Lower lobe of right lung (tissue), 2 donors: ENCODE measurements at places on chromosomes 5 and 9. TPM values are rescaled to one million over a fixed set of nuclear protein-coding genes. Genes with fewer than 3 reads are reported as not detected.

Gene FABP6
- 4.9 TPM for total RNA-seq

Gene SOWAHA
- total RNA-seq, result 0.18 TPM

Gene GABRA6
- total RNA-seq, result not detected

DNA sequence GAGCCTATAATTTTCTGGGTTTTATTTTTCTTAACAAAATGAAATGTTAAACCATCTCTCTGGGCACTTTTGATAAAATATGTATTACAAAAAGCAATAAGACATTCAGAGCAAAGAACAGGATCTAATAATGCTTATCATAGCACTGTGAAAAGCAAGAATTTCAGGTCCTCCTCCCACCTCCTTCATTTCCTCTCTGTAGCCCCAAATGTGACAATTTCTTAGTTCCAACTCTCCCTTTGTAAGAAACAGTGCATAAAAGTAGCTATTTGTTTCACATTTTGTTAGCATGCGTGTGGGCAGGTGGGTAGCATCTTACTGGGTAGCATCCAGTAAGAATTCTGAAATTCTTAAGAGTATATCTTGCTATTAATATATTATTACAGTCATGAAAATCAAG lies 130.9 kb upstream of the RASA1 start:
- no peak overlapping the region for H3K27ac ChIP-seq
- DNase-seq, result no peak
- H3K4me1 ChIP-seq, result no peaks in the 10 kb centered on the region
- H3K36me3 ChIP-seq, result no peaks in the 10 kb centered on the region
- H3K4me3 ChIP-seq, result no peak overlapping the region

Gene IL31RA
- not detected for total RNA-seq

Gene CYLC2
- not detected for total RNA-seq

DNA sequence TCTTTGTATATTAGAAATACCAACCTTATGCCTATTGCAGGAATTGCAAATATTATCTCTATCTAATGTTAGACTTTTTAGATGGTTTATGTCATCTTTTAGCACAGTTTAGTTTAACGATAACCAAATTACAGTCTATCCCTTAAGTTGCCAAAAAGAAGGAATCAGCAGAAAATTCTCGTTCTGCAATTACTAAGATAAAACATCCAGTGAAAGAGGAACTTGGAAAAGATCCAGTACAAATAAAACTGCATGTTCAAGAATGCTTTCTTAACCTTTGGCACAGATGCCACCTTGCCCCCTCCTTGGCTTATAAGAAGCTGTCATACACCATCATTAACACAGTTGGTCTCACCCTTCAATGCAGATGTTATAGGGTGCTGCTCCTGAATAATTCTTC lies 124.0 kb downstream of the SEMA5A start:
- no peak for DNase-seq
- H3K27me3 ChIP-seq, result no peaks in the 10 kb centered on the region
- no peaks in the 10 kb centered on the region for H3K4me1 ChIP-seq
- H3K36me3 ChIP-seq, result no peaks in the 10 kb centered on the region
- no peak overlapping the region for H3K4me3 ChIP-seq
- no peak overlapping the region for H3K27ac ChIP-seq

DNA sequence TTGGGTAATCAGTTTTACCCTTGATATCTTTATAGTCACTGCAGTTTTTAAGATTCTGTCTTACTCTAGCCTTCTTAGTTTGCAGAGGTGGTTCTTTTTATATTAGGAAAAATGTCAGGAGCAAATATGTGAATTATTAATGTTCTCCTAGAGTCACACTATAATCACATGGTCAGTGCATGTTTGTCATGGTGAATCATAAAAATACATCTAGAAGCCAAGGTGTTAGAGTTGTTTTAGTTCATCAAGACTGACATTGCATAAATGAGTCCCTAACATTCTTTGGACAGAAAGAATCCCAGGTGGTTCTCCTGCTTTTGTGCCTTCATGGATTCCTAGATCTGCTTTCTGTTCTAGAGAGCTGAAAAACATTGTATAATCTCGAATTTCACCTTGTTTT lies 22.9 kb downstream of the ATG10 start:
- no peaks in the 10 kb centered on the region for H3K36me3 ChIP-seq
- DNase-seq, result no peak
- H3K4me1 ChIP-seq, result no peaks in the 10 kb centered on the region
- H3K27ac ChIP-seq, result no peak overlapping the region

DNA sequence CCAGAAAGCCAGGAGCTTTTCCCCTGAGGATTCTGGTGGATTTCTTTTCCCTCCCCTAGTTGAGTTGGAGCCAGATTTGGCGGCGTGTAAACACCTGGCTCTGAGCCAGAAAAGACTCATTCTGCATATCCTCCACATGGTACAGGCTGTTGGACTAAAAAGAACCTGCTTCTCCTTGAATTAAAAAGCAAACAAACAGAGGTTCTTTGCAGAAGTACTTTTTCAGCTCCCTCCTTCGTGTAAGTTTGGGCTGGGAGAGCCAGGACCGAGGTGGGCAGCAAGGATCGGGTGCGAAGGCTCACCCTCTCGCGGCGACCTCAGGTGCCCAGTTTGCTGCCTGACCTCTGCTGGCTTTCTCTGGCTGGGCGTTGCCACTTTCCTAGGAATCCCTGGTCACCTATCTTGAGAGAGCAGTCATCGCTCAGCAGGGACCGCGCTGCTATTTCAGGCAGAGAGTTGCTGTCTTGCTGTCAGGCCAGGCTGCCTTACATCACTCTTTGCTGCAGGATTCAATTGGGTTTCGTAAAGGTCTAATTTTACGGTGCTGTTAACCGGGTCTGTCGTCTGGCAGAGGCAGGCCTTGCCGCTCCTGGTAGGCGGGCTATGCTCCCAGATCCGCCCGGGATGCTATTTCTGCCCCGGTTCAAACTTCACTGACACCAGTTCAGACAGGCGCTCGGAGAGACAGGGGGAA lies 3.2 kb downstream of the PAPPA start:
- DNase-seq, result no peak
- H3K4me1 ChIP-seq, result peaks cover 17% of the 10 kb centered on the region
- H3K27ac ChIP-seq, result peak overlapping the region; percentile 39
- peaks cover 25% of the 10 kb centered on the region for H3K27me3 ChIP-seq
- no peaks in the 10 kb centered on the region for H3K36me3 ChIP-seq

- H3K4me1 ChIP-seq, result peaks cover 15% of the 10 kb centered on the region
- H3K27me3 ChIP-seq, result peaks cover 24% of the 10 kb centered on the region
- DNase-seq, result no peak
- H3K27ac ChIP-seq, result no peak overlapping the region
- no peaks in the 10 kb centered on the region for H3K36me3 ChIP-seq
- no peak overlapping the region for H3K4me3 ChIP-seq
Measured at GRCh38 chr9:33752130-33752637, 43.2 kb upstream of the PRSS3 start.

DNA sequence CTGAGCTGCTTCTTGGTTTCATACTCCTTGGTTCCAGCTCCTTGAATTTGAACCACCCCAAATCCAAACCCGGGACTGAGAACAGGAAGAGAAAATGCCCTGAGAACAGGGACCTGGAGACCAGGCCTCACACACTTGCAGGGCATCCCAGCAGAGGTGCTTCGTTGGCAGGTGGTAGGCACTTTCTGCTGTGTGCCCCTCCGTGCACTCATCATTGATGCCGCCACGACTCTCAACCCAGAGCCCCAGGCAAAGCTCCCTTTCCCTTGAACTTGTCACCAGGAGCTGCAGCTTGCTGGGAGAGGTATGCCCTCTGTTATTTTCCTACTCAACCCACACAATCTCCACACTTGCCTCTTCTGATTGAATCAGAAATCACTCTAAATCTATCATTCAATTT lies 217.8 kb upstream of the IRX1 start:
- no peak for DNase-seq
- H3K27ac ChIP-seq, result no peak overlapping the region
- H3K36me3 ChIP-seq, result no peaks in the 10 kb centered on the region
- no peaks in the 10 kb centered on the region for H3K27me3 ChIP-seq
- no peak overlapping the region for H3K4me3 ChIP-seq
- H3K4me1 ChIP-seq, result no peaks in the 10 kb centered on the region

Gene TERT
- total RNA-seq, result not detected

Gene TAF11L5
- not detected for total RNA-seq

- no peaks in the 10 kb centered on the region for H3K4me1 ChIP-seq
- no peak overlapping the region for H3K27ac ChIP-seq
Measured at GRCh38 chr5:130536691-130537090, 628.4 kb downstream of the HINT1 start.

DNA sequence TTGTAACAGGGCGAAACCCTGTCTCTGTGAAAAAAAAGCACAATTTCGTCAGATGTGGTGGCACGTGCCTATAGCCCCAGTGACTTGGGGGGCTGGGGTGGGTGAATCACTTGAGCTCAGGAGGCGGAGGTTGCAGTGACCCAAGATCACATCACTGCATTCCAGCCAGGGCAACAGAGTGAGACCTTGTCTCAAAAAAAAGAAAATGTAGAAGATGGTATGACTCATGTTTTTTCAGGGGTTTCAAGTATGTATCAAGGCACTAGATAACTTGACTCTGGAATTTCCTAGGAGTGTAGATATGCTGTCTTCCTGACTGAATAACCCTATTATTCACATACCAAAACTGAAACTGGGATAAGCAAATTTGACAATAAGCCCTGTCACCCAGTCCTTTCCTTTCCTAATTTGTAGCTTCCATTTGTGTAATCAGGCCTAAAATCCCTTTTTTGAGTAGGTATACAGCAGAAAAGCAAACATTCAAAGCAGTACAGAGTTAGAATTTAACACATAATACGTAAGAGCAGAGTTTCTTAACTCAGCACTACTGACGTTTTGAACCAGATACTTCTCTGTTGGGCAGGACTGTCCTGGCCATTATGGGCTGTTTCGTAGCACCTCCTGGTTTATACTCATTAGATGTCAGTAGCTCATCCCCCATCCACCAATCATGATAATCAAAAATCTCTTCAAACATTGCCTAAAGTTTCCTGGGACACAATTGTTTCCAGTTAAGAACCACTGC lies 17.3 kb upstream of the ANKRD18B start:
- H3K4me3 ChIP-seq, result no peak overlapping the region
- H3K27ac ChIP-seq, result peak overlapping the region; percentile 64
- peaks cover 5% of the 10 kb centered on the region for H3K4me1 ChIP-seq

Gene ACTBL2
- total RNA-seq, result not detected

DNA sequence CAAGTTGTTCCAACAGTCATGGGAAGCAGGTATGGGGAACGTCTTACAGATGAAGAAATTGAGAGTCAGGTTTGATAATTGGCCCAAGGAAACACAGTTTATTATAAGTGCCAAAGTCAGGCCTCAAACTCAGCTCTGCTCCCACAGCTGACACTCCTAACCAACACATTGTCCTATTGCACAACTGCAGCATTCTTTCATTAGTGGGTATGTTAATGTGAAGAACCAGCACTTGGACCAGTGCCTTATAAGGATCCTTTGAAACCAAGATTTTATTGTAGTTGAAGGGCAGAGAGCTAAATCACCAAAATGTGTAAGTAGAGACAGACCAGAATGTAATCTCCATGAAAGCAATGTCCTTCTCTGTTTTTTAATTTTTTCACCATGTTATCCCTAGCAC lies 56.1 kb downstream of the GRIA1 start:
- H3K4me1 ChIP-seq, result peaks cover under 1% of the 10 kb centered on the region
- H3K4me3 ChIP-seq, result no peak overlapping the region
- no peaks in the 10 kb centered on the region for H3K27me3 ChIP-seq
- no peak overlapping the region for H3K27ac ChIP-seq
- no peak for DNase-seq

GRCh38 chr9:110537841-110538646 lies 41.5 kb downstream of the SVEP1 start:
- H3K4me1 ChIP-seq, result peaks cover 5% of the 10 kb centered on the region
- H3K27ac ChIP-seq, result no peak overlapping the region
- no peak overlapping the region for H3K4me3 ChIP-seq
- H3K27me3 ChIP-seq, result no peaks in the 10 kb centered on the region
- DNase-seq, result no peak

GRCh38 chr5:82255844-82256243 lies 22.3 kb downstream of the RPS23 start:
- H3K4me1 ChIP-seq, result no peaks in the 10 kb centered on the region
- no peaks in the 10 kb centered on the region for H3K36me3 ChIP-seq
- no peak overlapping the region for H3K27ac ChIP-seq
- DNase-seq, result no peak

Gene ZNF300
- 2.0 TPM for total RNA-seq

GRCh38 chr9:132585954-132586829 lies 3.8 kb downstream of the BARHL1 start:
- peaks cover 8% of the 10 kb centered on the region for H3K4me1 ChIP-seq
- no peak overlapping the region for H3K27ac ChIP-seq
- no peak overlapping the region for H3K4me3 ChIP-seq
- peaks cover 99% of the 10 kb centered on the region for H3K27me3 ChIP-seq
- H3K36me3 ChIP-seq, result no peaks in the 10 kb centered on the region
- no peak for DNase-seq

Gene SLC6A19
- not detected for total RNA-seq

- no peaks in the 10 kb centered on the region for H3K27me3 ChIP-seq
- DNase-seq, result no peak
Measured at GRCh38 chr5:96761618-96762017, 46.1 kb downstream of the ERAP1 start.

DNA sequence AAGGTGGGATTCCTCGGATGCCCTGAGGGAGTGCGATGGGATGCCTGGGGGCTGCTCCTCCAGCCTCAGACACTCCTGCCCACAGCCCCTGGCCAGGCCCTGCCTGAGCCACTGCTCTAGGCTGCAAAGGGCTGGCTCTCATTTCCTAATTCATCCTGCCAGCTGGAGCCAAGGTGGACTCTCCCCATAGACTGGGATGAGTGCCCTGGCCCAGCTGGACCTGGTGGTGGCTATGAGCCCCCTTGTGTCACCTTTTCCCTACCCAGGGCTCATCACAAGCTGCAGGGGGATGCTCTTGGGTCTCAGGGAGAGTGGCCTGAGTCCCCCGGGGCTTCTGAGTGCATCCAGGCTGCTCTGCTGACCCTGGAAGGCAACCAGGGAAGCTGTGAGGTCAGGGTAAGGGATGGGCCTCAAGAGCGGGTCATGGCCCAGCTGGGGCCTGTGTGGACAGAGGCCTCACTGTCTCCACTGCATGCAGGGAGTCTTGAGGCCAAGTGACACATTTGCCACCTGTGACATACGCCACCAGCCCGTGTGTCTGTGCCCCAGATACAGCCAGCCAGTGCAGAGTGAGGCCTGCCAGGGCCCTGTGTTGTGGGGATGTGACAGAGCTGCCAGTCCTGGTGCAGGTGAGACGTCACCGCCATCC lies 102.7 kb upstream of the IER5L start:
- H3K27ac ChIP-seq, result no peak overlapping the region
- H3K4me3 ChIP-seq, result no peak overlapping the region
- no peaks in the 10 kb centered on the region for H3K27me3 ChIP-seq
- peaks cover 27% of the 10 kb centered on the region for H3K4me1 ChIP-seq

DNA sequence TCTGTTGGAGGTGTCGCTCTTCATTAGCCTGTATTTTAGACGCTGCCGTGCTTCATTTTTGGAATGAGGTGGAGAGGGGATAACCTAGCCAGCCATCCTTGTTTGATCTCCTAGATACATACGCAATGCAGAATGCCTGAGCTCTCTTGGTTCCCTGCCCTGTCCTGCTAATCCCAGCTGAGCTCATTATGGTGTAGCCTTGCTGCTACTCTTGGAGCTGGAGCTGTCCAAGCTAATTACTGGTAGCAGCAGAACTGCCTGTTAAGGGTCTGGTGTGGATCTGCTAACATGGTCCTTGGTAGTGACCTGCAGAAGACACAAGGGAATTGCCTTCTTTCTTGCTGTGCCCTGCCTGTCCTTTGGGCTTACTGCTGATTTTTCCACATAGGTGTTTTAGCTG lies 207.9 kb downstream of the CNTLN start:
- H3K4me3 ChIP-seq, result no peak overlapping the region
- H3K36me3 ChIP-seq, result peaks cover 7% of the 10 kb centered on the region
- H3K27me3 ChIP-seq, result no peaks in the 10 kb centered on the region
- H3K4me1 ChIP-seq, result no peaks in the 10 kb centered on the region
- no peak for DNase-seq

Gene RBM27
- total RNA-seq, result 17.0 TPM

GRCh38 chr5:119343766-119344165 lies 12.1 kb upstream of the TNFAIP8 start:
- no peak for DNase-seq
- H3K4me1 ChIP-seq, result peaks cover 35% of the 10 kb centered on the region
- no peak overlapping the region for H3K27ac ChIP-seq
- no peak overlapping the region for H3K4me3 ChIP-seq
